NT2/D1 (cell line): ENCODE measurements at places on chromosomes 7 and 10.
A peak's percentile ranks its signal among the peaks of the same experiment; 100 is the strongest.

DNA sequence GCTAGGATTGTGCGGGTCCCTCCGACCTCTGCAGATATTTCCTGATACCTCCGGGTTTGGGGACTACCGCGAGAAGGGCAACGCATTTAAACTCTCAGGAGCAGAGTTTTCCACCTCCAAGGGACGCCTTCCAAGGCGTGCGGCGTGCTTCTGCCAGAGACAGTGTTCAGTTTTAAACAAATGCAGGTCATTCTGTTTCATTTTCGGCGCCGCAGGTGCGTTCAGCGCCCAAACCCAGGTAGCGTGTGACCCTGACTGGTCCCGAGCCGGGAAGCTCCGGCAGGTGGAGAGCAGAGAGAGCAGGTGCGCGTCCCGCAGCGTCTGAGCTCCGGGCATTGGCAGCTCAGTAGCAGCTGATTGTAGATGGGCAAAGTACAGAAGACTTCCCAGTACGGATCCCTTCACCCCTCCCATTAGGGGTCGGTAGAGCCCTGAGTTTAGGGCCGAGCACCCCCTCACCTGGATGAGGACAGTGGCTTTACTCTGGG, 1.4 kb upstream of the CYP26A1 start:
- no peak for DNase-seq

DNA sequence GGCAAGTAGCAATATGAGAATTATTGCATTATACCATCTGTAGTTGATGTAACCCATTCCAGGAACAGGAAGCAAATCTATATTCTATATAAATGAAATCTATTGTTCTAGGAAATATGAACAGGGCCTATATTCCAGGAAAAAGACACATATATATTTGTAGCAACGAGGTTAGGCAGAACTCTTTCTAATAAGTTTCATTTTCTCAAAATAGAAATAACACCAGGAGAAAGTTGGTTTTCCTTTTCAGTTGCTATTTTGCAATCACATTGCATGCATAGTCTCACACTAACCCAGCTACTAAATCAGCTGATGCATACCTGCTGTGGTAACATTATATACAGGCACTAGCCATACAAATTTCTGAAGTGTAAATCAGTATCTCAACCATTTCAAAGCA, 6.2 kb upstream of the IFIT2 start:
- no peak for DNase-seq

- DNase-seq = no peak
These were observed 116.6 kb upstream of the FOXP2 start for GRCh38 chr7:114298011-114298410.

DNA sequence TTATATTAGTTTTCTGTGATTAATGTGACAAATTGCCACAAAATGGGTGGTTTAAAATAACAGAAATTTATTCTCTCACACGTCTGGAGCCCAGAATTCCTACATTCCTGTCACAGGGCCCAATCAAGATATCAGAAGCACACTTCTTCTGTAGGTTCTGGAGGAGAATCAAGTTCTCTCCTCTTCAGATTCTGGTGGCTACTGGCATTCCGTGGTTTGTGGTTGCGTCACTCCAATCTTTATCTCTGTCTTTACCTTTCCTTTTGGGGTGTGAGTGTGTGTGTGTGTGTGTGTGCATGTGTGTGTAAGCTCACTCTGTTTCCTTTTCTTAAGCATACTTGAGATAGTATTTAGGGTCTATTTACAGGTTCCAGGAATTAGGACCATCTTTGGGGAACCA, 115.5 kb upstream of the DKK1 start:
- DNase-seq = no peak

- no peak for DNase-seq
These were observed 185.0 kb upstream of the TCERG1L start for GRCh38 chr10:131496351-131497052.

- no peak for DNase-seq
These were observed 40.7 kb upstream of the AP5Z1 start for GRCh38 chr7:4734587-4735345.

DNA sequence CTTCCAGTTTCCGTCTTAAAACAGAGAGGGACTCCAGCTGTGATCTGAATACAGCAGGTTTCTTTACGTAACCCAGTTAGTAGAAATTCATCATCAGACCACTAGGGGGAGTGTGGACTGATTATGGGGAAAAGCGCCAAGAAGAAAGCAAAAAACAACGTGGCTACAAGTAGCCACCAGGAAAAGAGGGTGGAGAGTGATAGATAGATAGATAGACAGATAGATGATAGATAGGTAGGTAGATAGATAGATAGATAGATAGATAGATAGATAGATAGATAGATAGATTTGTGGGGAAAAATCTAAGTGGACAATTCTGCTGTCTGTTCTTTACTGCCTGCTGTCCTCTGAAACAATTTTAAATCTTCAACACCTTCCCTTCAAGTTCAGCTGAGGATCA, 12.7 kb upstream of the AKR1B10 start:
- DNase-seq = peak; percentile 74
